ENCODE measurements at places on chromosomes 7 and 10. TPM values are rescaled to one million over a fixed set of nuclear protein-coding genes. Genes with fewer than 3 reads are reported as not detected.

Gene EMX2
- polyA plus RNA-seq: 146 TPM

Gene VKORC1L1
- polyA plus RNA-seq: 30.6 TPM

Gene BTBD16
- polyA plus RNA-seq: 0.37 TPM

Gene OR6V1
- polyA plus RNA-seq: not detected

Gene LRMDA
- 16.3 TPM for polyA plus RNA-seq

Gene CFAP58
- polyA plus RNA-seq: 0.34 TPM

Gene PNLIPRP1
- 0.42 TPM for polyA plus RNA-seq

Gene ZNF12
- polyA plus RNA-seq: 39.4 TPM

Gene LIPJ
- polyA plus RNA-seq: 0.40 TPM

Gene AGBL3
- 14.1 TPM for polyA plus RNA-seq

Gene PARP12
- polyA plus RNA-seq: 13.3 TPM

Gene ADAM8
- polyA plus RNA-seq: 4.0 TPM

Gene YKT6
- 75.6 TPM for polyA plus RNA-seq

Gene GIMAP4
- polyA plus RNA-seq: 24.8 TPM

Gene CPA5
- 0.22 TPM for polyA plus RNA-seq

Gene C10orf67
- 2.2 TPM for polyA plus RNA-seq

Gene CTAGE15
- 1.1 TPM for polyA plus RNA-seq

Gene MAP3K8
- 6.3 TPM for polyA plus RNA-seq

All from renal pelvis (tissue), 12 donors.